Esophagus squamous epithelium (tissue), 5 donors: ENCODE measurements at places on chromosomes 1 and 21. TPM values are rescaled to one million over a fixed set of nuclear protein-coding genes. Genes with fewer than 3 reads are reported as not detected.

DNA sequence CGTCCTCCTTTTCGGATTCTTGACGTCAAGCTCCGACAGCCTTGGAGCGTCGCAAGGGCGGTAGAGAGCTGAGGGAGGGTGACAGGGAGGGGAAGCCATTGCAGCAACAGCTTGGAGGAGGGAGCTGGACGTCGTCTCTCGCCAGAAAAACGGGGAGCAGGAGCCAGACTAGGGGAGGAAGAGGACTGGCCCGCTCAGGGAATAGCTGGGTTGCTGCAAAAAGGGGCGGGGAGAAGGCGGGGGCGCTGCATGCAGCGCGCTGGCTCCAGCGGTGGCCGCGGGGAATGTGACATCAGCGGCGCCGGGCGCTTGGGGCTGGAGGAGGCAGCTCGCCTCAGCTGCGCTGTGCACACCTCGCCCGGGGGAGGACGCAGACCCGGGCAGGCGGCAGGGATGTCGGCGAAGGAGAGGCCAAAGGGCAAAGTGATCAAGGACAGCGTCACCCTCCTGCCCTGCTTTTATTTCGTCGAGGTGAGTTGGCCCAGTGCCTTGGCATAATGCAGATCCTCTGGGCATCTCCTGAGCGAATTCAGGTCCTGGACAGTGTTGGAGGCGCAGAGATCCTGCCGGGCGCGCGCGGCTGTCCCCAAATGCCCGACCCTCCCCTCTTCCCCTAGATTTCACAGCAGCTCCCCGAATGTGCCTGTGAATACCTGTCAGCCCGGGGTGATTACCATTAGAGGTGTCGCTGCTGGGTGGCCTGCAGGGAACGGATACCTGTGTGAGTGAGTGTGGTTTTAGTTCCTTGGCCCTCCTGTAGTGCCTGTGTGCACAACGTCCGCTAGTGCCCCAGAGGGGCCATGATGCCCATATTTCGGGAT, at the start of gene PLPPR4:
PLPPR4 (plus strand) TSS at position 292 of the 821 bp plus-strand sequence; CDS start at position 394, 102 bp downstream.
- H3K36me3 ChIP-seq = no peaks in the 10 kb centered on the region
- no peak for DNase-seq
- peak within 1 kb of the TSS; percentile 58 for H3K4me3 ChIP-seq
- peaks cover 10% of the 10 kb centered on the region for H3K4me1 ChIP-seq
- peak within 1 kb of the TSS; percentile 15 for H3K27ac ChIP-seq

DNA sequence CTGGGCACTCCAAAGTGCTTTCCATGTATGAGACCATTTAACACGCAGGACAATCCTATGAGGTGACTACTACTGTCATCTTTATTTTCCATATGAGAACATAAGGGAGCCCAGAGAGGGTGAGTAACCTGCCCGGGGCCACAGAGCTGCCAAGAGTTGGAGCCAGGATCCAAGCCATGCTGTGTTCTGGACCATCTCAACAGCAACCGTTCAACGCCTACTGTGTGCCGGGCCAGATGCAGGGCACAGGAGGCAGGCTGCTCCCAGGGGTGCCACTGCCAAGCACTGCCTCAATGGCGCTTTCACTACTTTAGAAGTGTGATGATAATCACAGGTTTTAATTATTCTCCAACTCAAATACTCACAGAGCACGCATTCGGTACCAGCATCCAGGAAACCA, 3.8 kb downstream of the ALDH4A1 start:
- H3K27me3 ChIP-seq = no peaks in the 10 kb centered on the region
- DNase-seq = no peak

DNA sequence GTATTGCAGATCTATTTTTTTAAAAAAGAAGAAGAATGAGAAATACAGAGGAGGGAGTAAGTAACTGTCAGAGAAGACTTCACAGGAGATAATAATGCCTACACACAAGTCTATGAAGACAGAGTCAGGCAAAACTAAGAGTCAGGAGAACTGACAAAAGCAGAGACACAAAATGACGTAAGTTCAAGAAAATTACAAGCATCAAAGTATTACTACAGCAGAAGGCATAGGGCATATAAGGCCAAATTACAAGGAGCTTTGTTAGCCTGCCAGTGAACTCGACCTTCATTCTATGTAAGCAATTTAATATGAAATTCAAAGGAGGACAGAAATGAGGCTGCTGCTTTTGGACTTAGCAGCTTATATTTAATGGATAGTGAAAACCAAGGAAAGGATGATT, 23.7 kb downstream of the FAF1 start:
- no peaks in the 10 kb centered on the region for H3K36me3 ChIP-seq
- H3K4me1 ChIP-seq = no peaks in the 10 kb centered on the region
- H3K27ac ChIP-seq = no peak overlapping the region
- no peak for DNase-seq
- no peaks in the 10 kb centered on the region for H3K27me3 ChIP-seq
- H3K4me3 ChIP-seq = no peak overlapping the region

GRCh38 chr21:46055863-46056281, 42.0 kb upstream of the COL6A2 start:
- H3K4me3 ChIP-seq = no peak overlapping the region
- DNase-seq = no peak
- H3K4me1 ChIP-seq = peaks cover 57% of the 10 kb centered on the region
- H3K27me3 ChIP-seq = no peaks in the 10 kb centered on the region

DNA sequence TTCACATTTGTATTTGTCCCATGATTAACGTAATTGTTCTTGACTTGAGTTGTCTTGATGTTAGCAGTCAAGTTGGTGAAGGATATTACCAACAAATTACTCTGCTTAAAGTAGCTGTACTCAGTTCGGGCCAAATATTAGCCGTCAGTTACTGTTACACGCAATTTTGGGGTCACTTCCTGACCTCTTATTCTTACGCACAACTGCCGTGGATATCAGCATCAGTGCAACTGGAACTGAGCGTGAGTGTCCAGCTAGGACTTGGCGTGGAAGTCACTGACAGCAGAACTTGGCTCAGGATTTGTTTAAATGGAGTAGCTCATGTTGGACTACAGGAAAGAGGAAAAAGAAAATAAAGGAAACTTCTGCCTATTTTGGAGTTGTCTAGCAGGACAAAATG, 56.4 kb downstream of the ADAMTS1 start:
- H3K4me3 ChIP-seq = no peak overlapping the region
- no peaks in the 10 kb centered on the region for H3K4me1 ChIP-seq
- no peaks in the 10 kb centered on the region for H3K27me3 ChIP-seq
- H3K36me3 ChIP-seq = no peaks in the 10 kb centered on the region
- DNase-seq = no peak
- H3K27ac ChIP-seq = no peak overlapping the region

- no peaks in the 10 kb centered on the region for H3K36me3 ChIP-seq
- no peaks in the 10 kb centered on the region for H3K27me3 ChIP-seq
- peaks cover 64% of the 10 kb centered on the region for H3K4me1 ChIP-seq
Measured at GRCh38 chr1:18928406-18928805, 26.1 kb upstream of the ALDH4A1 start.

Gene PRPF38B
- total RNA-seq = 19.3 TPM

Gene SPATA21
- not detected for total RNA-seq

DNA sequence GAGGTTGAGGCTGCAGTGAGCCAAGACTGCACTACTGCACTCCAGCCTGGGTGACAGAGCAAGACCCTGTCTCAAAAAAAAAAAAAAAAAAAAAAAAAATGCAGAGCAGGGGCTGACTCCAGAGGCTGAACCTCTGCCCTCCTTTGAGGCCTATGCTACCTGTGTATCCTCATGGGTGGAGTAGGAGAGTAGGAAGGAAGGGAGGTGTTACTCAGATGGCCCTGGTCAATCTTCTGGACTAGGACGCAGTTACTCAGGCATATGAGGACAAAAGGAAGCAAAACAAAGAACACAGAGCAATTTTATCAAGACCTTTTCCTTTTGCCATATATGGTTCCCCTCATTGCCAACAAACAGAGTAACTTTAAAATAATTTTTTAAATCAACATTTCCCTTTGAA, 35.2 kb downstream of the TGFBR3 start:
- peak overlapping the region; percentile 47 for H3K4me3 ChIP-seq
- peak overlapping the region; percentile 82 for H3K27ac ChIP-seq
- DNase-seq = no peak
- H3K27me3 ChIP-seq = no peaks in the 10 kb centered on the region

Gene CCDC17
- 3.6 TPM for total RNA-seq
